ENCODE measurements at places on chromosomes 13 and 19.

- DNase-seq, result no peak
These were observed 3.1 kb upstream of the DHRS12 start for GRCh38 chr13:51807041-51807440.

- DNase-seq, result no peak
These were observed 3.7 kb downstream of the DLEU7 start for GRCh38 chr13:50839828-50840227.

- DNase-seq, result no peak
These were observed 1319.2 kb upstream of the SLC10A2 start for GRCh38 chr13:104385404-104385803.

GRCh38 chr19:16599655-16600346 is 27.6 kb upstream of the SLC35E1 start:
- DNase-seq, result no peak
